ENCODE measurements at places on chromosomes 3 and 15.

DNA sequence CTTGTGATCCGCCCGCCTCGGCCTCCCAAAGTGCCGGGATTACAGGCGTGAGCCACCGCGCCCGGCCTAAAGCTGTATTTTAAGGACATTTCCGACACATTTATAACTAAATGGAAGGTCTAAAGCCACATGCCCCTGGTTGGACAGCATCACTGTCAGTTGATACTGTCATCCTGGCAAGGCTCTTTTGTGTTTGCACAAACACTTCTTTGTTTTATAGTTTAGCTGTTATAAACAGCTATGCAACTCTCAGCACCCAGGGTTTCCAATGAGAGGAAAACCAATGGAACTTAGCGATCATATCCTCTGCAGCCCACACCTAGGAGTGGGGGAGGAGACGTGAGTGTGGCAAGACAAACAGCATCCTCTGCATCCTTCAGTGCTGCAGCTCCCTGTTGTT, 19.7 kb downstream of the NIPA1 start:
- DNase-seq, result no peak

GRCh38 chr15:93382200-93382820, 293.3 kb upstream of the RGMA start:
- no peak for DNase-seq

- no peak for DNase-seq
Measured at GRCh38 chr3:37096288-37096687, 78.1 kb downstream of the LRRFIP2 start.

DNA sequence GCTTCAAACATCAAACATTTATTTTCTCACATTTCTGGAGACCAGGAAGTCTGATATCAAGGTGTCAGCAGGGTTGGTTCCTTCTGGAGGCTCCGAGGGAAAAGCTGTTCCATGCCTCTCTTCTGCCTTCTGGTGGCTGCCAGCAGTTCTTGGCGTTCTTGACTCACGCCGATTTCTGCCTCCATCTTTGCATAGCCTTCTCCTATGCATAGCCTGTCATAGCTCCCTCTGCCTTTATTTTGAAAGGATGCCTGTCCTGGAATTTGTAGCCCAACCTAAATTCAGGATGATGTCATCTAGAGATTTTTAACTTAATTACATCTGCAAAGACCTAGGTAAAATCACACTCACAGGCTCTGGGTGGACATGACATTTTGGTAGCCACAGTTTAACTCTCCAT, 70.4 kb downstream of the RGMA start:
- DNase-seq, result no peak

GRCh38 chr3:69842789-69843188, 103.5 kb downstream of the MITF start:
- DNase-seq, result no peak

DNA sequence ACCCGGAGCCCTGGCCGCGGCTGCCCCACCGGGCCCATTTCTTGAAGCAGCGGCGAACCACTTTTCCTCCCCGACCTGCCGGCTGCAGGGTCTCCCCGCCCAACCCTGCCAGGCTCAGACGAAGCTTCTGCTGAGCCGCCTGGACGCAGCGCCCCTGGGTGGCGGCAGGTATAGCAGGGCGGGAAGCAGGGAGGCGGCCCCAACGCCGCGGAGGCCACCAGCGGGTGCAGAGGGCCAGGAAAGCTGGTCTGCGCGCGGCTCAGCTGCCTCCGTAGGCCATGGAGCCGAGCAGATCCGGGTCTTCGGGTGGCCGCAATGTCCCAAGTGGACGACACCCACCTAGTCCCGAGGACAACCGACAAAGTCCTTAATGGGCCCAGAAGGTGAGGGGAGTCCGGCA, 21.9 kb upstream of the SRPRB start:
- DNase-seq, result no peak

DNA sequence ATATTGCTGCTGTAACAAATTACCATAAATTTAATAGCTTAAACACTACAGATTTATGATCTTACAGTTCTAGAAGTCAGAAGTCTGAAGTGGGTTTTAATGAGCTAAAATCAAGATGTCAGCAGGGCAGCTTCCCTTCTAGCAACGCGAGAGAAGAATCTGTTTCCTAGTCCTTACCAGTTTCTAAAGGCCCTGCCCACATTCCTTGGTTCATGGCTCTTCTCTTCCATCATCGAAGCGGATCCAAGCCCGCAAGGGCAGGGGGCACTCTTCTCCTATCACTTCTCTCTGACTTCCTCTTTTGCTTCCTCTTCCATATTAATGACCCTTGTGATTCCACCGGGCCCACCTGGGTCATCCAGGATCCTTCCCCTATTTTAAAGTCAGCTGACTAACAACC, 16.1 kb downstream of the MINDY4B start:
- no peak for DNase-seq

All from esophagus squamous epithelium (tissue), 5 donors.